ENCODE measurements at places on chromosomes 12 and 14. TPM values are rescaled to one million over a fixed set of nuclear protein-coding genes. Genes with fewer than 3 reads are reported as not detected.
A peak's percentile ranks its signal among the peaks of the same experiment; 100 is the strongest.

The FAM186B gene
- 0.75 TPM for polyA plus RNA-seq

The TAS2R30 gene
- 0.10 TPM for polyA plus RNA-seq

DNA sequence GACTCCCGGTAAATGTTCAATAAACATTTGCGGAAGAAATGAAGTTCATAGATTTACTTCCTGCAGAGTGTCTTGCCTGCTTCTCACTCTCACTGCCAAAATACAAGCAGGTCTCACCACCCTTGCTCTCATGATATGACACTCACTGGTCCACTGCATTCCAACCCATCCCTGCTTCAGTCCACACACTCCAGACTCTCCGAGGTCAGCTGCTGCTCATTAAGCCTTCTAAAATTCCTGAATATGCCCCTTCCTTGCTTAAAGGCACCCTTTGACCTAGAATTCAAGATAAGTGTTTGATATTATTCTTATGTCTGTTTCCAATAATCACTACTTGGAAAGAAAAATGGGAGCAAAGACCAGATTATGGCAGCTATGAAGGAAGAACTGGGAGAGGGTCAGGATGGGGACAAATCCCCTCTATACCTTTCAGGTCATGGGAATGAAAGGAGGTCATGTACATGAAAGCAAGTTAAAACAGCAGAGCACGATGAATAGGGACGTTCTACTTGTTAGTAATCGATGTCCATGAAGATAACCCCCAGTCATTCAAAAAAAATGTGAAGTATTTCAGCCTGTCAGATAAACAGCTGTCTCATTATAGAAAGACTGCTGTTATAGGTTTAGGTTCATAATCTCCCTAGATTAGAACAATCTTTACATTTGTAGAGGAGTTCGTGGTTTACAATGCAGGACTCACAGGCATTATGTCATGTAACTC is 10.5 kb upstream of the NID2 start:
- no peak for DNase-seq

DNA sequence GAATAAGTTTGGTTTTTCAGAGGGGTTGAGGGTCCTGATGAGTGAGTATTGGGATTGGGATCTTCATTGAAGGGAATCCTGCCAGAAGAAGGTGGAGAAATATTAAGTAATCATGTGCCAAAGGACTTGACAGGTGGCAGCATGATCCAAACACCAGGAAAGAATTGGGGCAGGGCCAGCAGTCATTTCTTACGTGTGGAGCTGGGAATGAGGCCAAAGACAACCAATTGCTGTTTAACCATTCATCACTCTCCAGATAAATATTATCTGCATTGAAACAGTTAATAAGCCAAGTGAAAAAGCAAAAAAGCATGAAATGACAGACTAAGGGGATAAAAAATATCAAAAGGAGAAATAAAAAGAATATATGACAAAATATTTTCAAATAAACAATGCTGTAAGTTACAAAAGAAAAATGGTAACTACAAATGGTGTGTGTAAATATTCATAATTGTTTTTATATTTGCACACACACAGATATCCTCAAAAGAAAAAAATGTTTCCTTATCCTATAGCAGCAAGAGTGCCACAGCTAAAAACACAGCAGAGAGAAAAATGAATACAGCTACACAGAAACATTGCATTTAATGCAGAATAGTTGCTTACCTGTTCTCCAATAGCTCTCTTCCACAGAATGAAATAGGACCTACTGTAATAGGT is 26.2 kb downstream of the C2CD5 start:
- DNase-seq = peak; percentile 7

DNA sequence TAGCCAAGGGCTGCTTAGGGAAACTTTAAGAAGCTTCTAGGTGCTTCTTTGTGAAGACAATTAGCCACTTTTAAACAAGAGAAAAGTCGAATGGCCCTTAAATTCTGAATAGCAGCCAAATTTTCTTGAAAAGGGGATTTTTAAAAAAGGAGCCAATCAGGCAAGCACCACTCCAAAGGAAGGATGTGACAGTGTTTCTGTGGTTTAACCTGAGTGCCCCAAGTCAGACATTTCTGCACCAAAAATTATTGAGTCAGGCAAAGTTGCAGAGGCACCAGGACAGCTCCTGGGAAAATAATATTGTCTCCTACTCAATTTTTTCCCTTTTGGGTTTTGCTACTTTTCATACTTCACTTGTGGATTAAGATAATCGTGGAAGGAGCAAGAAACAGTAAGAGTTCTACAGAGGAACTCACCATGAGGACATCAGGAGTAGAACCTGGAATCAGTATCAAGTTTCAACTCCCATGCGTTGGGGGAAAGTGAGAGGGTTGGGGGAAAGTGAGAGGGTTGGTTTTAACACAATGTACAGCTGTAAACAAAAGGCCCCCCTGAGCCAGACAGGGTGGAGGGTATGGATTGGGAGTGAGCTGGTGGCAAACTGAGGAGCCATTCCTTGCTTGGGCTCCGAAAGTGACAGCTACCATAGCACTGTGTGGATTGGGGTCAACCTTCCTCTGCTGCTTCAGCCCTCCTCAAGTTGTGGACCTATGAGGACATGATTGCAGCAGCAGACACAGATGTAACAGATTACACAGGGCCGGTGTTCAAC is 90.8 kb downstream of the SLC38A1 start:
- no peak for DNase-seq

DNA sequence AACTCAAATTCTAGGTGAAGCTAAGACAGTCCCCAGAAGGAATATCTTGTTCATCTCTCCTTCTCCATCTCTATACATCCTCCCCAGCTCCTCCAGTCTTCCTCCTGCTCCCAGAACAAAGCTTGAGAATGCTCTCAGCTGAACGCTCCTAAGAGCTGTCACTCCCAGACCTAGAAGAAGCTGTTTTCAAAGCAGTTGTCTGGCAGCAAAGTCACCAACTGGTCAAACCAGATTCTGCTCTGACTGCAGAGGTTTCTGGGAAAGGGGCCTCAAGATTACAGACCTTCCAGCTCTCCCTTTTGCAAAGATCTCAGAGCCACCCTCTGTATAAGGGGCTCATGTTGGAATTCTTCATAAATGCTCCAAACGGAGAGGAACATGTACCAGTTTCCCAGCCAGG is 9.6 kb upstream of the HSPB8 start:
- no peak for DNase-seq

DNA sequence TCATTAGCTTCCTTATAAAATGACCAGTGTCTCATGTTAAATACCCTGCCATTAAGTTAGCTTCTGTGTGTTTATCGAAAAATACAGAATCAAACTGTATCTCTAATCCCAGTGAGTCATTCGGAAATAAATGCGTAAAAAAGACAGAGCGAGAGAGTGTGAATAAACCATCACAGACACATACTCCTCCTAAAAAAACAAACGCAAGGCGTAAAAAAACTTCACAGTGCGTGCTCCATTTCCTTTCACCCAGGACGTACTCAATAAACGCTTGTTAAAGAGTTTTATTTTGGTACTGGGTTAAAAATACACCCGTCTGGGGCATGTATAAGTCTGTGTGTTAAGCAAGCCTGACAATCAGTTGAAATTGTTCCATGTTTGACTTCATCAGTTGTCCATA is 58.8 kb upstream of the ISM2 start:
- no peak for DNase-seq

- no peak for DNase-seq
Observed at GRCh38 chr14:64826845-64827244, 52.9 kb downstream of the SPTB start.

GRCh38 chr12:10153271-10154144 is 18.4 kb downstream of the OLR1 start:
- peak; percentile 83 for DNase-seq

All from muscle of leg (tissue), 16 donors.